ENCODE measurements at places on chromosomes 4 and X.
A peak's percentile ranks its signal among the peaks of the same experiment; 100 is the strongest.

DNA sequence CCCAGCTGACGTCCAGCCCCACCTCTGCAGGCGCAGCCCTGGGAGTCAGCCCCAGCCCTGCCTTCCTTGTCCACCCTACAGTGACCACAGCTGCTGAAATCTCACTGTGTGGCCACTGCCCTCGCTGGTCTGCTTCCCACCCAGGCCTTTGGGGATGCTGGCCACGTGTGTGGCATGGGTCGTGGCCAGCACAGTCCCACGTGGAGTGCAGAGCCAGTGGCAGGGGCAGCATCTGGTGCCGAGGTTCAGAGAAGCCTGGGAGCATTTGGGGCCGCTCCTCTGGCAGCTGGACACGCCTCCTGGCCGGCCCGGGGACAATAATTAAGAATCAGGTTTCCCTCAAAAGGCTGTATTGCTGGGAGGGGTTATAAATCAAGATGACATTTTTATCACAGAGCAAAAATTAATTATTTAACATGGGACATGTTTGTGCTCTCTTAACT is 92.1 kb downstream of the HMX1 start:
- no peak for DNase-seq

DNA sequence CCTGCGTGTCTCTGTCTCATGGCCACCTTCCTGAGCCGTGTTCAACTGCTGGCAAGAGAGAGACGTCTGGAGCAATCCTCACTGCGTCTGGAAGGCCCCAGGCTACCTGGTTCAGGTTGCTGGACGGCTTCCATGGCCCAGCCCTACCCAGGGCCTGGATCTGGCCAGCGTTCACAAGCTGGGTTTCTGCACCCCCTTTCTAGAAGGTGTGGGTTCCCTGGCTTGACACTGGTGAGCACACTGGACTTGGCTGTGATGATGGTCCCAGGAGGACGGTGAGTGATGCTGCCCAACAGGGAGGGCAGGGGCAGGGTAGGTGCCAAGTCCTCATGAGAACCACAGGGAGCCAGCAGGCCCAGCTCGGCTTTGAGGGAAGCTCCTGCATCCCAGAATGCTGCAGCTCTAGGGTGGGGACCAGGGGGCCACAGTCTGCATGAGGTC is 63.4 kb downstream of the HTRA3 start:
- DNase-seq, result no peak

GRCh38 chr4:127776620-127777019 is 5.5 kb upstream of the HSPA4L start:
- DNase-seq, result no peak

DNA sequence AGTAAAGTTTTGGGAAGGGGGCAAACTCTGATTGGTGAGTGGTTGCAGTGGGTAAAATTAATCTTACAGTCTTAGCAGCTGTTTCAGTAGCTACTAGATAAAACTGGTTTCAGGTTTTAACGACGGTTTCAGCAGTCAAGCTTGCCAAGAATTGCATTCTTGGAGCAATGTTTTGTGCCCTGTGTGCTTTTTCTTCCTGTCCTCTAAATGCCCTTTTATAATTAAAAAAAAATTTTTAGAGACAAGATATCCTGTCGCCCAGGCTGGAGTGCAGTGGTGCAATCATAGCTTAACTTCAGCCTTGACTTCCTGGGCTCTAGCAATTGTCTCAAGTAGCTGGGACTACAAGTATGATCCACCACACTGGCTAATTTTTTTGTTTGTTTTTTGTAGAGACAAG is 6.3 kb upstream of the PPEF2 start:
- DNase-seq, result no peak

GRCh38 chr4:41192136-41192535 is 22.2 kb downstream of the APBB2 start:
- DNase-seq, result no peak

DNA sequence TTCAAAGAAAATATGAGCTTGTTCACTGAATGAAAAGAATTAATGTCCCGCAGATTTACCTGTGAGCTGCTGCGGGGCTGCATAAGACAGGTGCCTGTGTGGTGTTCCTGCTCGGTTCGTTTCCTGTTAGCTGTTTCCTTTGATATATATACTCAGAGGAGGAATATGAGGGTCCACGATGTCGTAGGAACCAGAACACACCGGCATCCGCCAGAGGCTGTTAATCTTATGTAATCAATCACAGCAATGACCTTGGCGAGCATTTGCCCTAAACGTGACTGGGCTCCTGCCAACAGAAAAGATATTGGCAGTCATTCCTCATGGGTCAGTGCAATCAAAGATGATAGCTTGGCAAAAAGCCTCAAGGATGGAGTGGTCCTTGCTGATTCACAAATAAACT is 260.1 kb downstream of the EVC2 start:
- peak; percentile 7 for DNase-seq

DNA sequence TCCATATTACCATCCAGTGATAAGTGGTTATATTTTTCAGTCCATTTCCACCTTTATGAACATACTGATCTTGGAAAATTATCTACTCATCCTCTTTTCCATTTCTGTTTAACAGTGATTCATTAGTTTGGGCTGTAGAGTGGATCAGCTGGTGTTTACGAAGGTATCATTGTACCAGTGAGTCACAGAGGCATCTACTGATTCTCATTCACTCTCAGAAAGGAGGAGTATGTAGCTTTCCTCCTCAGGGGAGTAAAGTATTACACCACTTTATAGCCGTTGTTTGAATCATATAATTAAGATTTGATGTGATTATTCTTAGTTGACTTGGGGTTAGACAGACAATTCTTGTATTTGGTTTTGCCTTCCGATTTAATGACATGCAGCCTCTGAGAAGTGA is 74.7 kb downstream of the GALNT7 start:
- no peak for DNase-seq

DNA sequence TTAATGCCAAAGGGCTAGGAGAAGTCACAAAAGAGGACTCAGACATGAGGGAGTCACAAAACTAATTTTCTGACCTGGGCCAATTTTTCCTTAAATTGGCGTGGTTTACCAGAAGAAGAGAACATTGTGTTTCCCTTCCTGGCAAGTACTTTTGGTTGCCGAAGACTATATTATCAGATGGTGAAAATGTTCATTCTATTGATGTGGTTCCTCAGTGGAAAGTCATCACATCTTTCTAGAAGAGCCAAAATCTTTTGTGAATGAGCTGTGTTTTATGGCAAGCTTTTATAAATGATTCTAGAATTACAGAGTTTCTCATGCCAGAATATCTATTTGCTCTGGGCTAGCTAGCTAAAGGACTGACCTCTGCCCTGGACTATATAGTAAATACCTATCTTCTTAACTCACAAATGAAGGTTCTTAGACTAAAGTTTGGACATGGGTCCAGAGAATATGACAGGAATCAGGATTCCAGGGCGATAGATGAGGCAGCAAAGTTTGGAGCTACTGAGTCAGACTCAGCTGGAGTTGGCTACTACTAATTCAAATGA is 288.9 kb downstream of the IL1RAPL2 start:
- no peak for DNase-seq

DNA sequence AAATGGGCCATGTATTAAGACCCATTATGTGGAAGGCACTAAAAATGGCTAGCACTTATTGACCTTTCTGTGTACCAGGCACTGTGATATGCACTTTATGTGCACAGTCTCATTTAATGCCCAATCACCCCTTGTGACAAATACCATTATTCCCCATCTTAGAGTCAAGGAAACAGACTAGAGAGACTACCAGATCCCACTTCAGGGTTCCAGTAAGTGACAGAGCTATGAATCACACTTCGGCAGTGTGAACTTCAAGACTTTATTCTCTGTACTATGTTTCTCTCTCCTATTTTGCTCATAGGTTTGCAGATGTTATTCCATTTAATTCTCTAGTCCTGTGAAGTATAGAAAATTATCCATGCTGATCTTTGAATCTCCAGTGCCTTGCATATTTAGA is 107.0 kb downstream of the NFKB1 start:
- DNase-seq, result no peak

- DNase-seq, result no peak
Observed at GRCh38 chrX:68697465-68698125, 50.1 kb downstream of the STARD8 start.

DNA sequence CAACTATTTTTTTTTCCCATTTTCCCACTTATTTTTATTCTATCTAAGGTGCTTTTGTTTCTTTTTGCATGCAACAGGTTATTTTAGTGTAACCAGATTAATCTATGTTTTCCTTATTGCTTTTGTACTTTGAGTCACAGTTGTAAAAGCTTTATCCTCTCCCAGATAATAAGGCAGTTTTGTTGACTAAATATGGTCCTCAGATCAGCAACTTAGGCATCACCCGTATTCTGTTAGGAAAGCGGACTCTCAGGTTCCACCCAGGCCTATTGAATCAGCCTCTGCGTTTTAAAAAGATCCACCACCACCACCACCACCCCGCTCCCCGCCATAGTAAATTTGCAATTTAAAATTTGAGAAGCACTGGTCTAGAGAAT is 58.6 kb upstream of the USP9X start:
- no peak for DNase-seq

DNA sequence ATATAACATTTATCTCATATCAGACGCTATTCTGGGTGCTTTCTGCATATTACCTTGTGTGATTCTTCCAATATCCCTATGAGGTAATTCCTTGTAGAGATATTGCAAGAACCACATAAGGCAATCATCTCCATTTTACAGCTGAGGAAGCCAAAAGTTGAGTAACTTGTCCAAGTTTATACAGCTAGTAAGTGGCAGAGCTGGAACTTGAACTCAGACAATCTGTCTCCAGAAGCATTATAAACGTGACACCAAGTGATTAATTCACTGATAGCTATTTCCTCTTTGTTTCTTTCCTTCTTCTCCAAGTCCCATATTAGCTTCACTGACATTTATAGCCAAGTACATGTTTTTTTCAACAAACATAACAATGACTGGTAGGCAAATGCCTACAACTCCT is 7.3 kb downstream of the EMCN start:
- no peak for DNase-seq

- DNase-seq, result no peak
Observed at GRCh38 chr4:181345931-181346330, 897.3 kb upstream of the TENM3 start.

GRCh38 chr4:129672941-129673340 is 577.0 kb downstream of the C4orf33 start:
- DNase-seq, result no peak

DNA sequence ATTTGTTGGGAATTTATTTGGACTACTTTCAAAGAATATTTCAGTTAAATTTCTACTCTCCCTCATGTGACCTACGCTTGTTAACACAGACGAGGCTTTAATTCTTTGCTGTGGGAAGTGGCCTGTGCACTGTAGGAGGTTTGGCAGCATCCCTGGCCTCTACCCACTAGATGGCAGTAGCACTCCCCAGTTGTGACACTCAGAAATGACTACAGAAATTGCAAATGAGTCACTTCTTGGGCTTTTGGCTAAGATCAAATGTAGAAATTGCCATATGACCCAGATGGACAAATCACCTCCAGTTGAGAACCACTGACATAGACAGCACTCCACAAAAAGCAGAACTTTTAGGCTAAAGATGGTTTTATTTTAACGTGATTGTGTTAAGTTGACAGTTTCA is 22.1 kb downstream of the PIR start:
- peak; percentile 56 for DNase-seq

- DNase-seq, result peak; percentile 66
Observed at GRCh38 chr4:17324386-17324830, 187.5 kb downstream of the QDPR start.

DNA sequence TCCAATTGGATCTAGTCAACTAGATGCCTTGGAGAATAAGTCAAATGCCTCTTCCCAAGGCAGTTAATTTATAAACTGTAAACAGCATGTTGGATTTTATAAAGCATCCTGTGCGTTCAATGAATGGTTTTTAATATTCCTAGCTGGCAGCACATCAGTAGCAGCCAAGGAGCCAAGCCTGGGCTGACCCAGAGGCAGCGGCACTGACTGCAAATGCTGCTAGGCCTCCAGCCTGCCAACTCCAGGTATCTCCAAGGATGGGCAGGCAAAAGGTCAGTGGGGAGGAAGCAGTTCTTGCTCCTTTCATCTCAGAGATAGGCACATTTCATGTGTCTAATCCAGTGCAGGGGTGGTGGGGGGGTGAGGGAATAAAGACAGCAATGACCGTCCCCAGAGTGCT is 9.5 kb downstream of the NDP start:
- DNase-seq, result no peak

GRCh38 chr4:160824481-160824880 is 1339.3 kb downstream of the FSTL5 start:
- no peak for DNase-seq

DNA sequence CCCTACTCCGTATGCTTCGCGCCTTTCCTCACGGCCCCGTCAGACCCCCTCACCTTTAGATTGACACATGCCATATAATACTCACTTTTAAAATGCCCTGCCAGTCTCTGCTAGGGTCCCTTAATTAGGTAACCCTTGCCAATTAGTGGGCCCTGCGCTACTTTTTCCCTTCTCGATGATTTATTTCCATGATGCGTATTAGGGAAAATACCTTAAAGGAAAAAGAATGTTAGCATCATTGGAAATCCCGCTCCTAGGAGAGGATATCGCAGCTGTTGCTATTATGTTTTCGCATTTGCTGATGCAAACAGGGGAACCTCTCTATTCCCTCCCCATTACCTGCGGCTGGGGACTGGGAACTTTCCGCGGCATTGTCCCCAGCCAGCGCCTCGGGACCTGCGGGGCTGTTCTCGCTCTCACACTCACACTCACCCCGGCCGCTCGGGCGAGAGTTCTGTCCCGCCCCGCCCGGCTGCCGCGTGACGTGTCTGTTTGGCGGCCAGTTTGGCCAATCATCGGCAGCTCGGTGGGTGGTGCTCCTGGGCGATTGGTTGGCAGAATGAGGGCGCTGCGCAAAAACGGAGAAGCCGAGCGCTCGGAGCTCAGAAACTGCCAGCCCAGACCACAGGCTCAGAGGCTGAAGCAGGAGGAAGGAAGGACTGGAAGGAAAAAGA is at the start of gene PCDH10:
TSS of gene PCDH10 (plus strand) at position 605 of the 674 bp plus-strand sequence. CDS start 847 bp downstream, outside the sequence.
- peak; percentile 75 for DNase-seq

DNA sequence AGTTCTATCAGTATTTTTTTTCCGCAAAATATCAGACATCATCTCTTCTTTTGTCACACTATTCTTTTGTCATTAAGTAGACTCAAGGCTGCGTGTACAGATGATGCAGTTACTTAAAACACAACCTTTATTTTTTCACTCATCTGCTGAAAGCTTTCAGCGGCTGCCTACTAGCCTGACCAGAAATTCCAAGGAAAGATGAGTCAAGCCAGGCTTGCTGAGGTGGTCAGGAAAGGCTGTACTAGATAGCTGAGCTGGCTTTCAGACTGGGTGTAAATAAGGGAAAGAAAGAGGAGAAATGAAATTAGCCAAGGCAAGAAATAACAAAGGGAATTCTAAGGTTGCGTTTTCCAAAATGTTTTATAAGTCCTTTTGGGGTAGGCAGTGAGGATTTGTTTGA is 17.9 kb downstream of the STK26 start:
- DNase-seq, result no peak
